ENCODE measurements at places on chromosomes 4 and X.

DNA sequence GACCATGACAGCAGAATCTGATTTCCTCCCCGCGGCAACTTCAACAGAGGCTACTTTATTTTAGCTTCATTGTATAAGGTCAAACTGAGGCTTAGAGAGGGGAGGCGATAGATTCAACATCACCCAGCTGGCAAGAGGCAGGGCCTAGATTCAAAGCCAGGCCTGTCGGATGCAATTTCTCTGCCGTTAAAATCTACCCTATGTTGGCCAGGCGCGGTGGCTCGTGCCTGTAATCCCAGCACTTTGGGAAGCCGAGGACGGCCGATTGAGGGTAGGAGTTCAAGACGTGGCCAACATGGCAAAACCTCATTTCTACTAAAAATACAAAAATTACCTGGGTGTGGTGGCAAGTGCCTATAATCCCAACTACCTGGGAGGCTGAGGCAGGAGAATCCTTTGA, 182.2 kb downstream of the BCOR start:
- DNase-seq, result no peak

DNA sequence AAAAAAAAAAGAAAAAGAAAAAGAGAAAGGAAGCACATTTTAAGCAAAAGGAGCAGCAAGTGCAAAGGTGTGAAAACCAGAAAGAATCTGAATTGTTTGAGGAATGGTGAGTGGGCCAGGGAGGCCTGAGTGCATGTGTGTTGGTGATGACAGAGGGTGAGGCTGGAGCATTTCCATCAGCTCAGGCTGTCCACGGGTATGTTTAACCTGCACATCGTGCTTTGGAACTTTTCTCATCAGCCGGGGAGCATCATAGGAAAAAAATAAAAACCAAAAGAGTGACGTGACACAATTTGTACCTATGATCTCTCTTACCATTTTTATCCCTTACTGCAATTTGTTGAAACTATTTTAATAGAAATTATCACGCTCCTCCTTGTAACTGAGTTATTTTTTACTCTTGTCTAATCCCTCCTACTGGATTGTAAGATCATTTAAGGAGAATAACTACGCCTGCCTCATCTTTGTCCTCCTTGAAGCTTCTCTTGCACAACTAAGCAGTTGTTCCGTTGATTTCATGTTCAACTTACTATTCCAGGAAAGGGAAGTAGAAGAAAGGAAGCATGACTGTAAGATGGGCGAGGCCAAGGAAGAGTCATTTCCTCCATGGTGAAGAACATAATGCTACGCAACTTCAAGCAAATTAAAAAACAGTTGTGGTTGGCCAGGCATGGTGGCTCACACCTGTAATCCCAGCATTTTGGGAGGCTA, 7.0 kb downstream of the PALLD start:
- no peak for DNase-seq

DNA sequence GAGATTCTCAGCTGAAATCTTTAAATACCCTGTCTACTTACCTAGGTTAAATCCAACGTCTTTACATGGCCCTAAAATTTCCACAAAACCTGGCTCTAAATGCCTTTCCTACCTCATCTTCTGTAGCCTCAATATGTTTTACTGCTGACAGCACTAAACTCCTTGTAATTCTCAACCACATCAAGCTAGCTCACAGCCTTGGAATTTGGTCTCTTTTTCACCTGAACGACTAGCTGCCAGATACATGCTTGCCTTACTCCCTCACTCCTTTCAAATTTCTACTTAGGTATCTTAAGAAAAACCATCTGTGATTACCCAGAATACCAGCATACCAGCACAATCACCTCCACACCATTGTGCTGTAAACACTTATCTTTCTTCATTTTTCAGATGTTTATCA, 635.6 kb upstream of the PCDH10 start:
- no peak for DNase-seq

DNA sequence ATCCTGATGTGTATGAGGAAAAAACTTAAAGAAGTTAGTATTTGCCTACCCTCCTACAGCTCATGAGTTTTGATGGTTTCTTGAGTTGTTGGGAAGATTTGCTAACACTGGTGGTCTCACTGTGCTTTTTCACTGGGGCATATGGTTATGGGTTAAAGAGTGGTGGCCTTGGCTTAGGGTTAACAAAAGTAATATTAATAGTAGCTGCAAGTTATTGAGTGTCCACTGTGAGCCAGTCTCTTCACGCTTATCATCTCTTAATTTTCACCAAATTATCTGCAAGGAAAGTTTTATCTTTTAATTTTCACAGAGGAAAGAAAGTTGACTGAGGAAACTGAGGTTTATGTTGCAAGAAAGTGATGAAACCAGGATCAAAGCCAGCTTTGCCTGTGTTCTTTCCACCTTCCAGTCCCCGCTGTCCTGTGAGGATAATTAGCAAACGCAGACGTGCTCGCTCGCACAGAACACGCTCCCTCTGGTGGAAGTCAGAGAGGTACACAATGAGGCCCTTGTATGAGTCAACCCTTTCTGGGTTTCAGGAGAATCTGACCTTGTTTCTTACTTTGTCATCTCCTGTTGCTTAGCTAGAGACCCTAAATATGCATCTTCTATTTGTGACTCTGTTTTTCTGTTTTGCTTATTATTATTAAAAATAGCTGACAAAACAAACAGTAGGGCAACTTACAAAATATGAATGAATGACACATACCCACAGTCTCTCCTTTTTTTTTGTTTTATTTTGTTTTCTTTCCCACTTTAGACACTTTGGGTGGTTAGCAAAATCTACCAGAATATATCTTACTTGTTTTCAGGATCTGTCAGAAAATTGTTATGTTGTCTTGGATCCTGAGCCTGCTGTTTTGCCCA, 94.3 kb downstream of the DDIT4L start:
- peak; percentile 37 for DNase-seq

- DNase-seq, result no peak
These were observed 29.3 kb downstream of the DYNLT3 start for GRCh38 chrX:37818031-37818430.

- no peak for DNase-seq
These were observed 9.4 kb upstream of the AP1S2 start for GRCh38 chrX:15864023-15864422.

- no peak for DNase-seq
These were observed 42.0 kb upstream of the RBMXL3 start for GRCh38 chrX:115147220-115147619.

- DNase-seq, result no peak
These were observed 179.5 kb upstream of the TBL1X start for GRCh38 chrX:9285342-9285771.

- DNase-seq, result no peak
These were observed 196.4 kb upstream of the LDB2 start for GRCh38 chr4:17094876-17095210.

DNA sequence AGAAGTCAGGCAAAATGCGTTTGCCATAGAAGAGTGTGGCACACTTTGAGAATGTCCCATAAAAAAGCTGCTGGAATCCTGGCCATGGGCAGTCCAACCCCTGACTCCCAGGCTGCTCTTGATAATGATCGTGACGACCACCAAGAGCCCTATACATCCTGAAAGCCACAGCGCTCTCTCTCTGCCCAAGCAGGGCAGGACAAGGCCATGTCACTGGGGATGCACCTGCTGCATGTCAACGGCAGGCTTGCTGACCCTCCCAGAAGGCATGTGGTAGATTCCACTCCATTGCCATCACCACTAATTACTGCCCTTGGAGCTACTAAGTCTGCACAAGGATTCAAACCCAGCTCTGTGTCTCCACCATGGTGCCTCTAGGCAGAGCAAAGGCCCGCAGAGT, 144.5 kb downstream of the EVC2 start:
- DNase-seq, result no peak

- no peak for DNase-seq
These were observed 108.4 kb upstream of the ZCCHC13 start for GRCh38 chrX:74195605-74196004.

- peak; percentile 82 for DNase-seq
These were observed 98.3 kb downstream of the DCLK2 start for GRCh38 chr4:150176547-150176946.

GRCh38 chrX:96924581-96924980, 40.9 kb downstream of the RPA4 start:
- DNase-seq, result no peak

GRCh38 chr4:111793433-111794091, 351.7 kb upstream of the FAM241A start:
- no peak for DNase-seq

GRCh38 chrX:13968198-13968597, 61.5 kb downstream of the GEMIN8 start:
- DNase-seq, result no peak

DNA sequence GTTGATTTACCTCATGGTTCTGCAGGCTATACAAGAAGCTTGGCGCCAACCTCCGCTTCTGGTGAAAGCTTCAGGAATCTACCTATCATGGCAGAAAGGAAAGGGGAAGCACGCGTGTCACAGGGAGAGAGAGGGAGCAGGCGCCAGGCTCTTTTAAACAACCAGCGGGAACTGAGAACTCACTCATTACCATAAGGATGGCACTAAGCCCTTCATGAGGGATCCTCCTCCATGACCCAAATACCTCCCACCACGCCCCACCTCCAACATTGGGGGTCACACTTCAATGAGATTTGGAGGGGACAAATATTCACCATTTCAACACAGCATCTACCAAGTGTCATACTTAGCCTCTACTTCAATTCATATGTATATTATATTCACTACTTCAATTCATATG, 18.8 kb upstream of the TBC1D8B start:
- no peak for DNase-seq

DNA sequence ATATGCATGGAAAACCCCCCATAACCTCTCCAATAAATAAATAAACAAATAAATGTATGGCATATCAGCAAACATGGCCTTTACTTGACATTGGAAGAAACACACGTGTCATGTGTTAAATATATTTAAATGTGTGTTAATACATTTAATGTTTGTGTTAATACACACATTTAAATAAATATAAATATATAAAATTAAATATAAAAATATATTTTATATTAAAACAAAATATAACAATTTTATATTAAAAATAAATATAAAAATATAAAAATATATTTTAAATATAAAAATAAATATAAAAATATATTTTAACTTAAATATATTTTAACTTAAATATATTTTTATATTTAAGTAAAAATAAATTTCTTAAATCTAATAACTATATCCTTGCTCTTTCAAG, 187.6 kb upstream of the CXXC4 start:
- no peak for DNase-seq

GRCh38 chr4:111854494-111855087, 290.7 kb upstream of the FAM241A start:
- DNase-seq, result peak; percentile 23

DNA sequence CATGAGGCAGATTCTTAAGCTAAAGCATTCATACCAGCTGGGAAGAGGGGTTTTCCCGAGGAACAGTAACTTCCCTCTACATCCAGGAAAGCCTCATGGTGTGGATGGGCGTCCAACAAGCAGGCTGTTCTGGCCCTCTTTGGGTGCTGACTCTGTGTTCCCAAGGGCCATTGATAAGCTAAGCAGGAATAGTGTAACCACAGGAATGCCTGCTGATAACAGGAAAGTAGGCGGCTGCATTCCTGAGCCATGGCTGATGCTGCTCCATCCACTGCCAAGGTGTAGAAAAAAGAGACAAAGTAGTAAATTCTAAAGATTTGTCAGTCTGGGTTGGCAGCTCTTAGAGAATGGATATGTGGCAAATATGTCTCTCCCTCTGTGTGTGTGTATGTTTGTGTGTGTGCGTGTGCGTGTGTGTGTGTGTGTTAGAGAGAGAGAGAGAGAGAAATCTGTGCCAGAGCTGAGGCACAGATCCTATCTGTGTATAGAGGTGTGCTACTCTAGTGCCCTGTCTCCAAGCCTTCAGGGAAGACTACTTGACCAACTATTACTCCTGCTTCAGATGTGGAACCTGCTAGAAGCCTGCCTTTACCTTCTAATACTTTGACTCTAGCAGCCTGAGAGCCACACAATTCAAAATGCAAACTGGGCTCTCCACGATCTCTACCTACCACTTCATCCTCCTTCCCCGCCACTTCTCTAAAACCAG, 353.1 kb upstream of the NR3C2 start:
- peak; percentile 24 for DNase-seq

DNA sequence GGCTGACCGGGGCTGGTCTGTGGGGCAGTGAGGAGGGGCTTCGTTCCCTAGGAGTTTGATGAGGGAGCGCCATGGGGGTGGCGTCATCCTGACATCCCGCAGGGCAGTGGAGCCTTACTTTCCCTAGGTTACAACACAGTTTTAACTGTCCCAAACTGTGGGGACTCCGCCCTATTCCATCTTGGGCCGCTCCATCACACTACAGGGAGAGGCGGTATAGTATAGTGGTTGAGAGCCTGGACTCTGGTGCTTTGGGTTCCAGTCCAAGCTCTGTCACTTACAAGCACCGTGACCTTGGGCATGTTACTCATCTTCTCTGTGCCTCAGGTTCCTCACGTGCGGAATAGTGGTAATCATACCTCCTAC, 44.2 kb downstream of the ZNF185 start:
- DNase-seq, result no peak

GRCh38 chr4:13968723-13969122, 341.2 kb upstream of the BOD1L1 start:
- no peak for DNase-seq

All from fibroblast of skin of left biceps (primary cell).